Stimulated activated naive CD4-positive, alpha-beta T cell (primary cell): ENCODE measurements at places on chromosomes 6 and 20.

GRCh38 chr6:97819710-97820109 lies 536.7 kb upstream of the MMS22L start:
- DNase-seq: no peak

GRCh38 chr6:38310061-38310460 lies 329.7 kb downstream of the BTBD9 start:
- no peak for DNase-seq

DNA sequence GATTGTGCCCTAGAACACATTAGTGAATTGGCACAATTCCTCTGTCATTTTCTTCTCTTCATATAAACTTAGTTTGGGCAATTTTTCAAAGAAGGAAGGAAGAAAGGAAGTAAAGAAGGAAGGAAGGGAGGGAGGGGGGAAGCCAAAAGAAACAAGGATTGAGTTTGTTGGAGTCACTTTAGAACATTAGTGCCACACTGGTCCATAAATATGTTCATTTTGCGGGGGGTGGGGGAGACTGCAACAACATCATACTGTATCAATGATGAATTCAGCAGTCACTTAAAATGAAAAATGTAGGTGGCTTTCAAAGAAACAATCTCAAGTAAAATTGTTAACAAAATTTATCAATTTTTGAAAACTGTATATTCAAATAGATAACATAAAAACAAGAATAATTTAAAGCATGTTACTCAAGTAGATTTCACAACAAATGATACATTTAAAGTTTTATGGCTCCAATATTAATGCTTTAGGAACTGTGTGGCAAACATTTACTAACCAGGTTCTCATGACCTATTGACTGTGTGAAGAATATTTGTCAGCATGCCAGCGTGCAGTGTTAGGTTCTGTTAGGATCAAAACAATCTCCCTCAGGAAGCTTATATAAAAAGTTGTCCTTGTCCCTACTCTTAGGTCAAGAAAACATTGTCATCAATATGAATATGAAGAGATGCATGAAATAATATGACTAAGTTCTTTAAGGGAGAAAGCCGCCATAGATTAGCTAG lies 208.1 kb upstream of the AGPAT4 start:
- no peak for DNase-seq

GRCh38 chr20:50799890-50800550 lies 5.2 kb downstream of the BCAS4 start:
- no peak for DNase-seq

GRCh38 chr6:105251689-105252088 lies 71.9 kb upstream of the POPDC3 start:
- DNase-seq: no peak

DNA sequence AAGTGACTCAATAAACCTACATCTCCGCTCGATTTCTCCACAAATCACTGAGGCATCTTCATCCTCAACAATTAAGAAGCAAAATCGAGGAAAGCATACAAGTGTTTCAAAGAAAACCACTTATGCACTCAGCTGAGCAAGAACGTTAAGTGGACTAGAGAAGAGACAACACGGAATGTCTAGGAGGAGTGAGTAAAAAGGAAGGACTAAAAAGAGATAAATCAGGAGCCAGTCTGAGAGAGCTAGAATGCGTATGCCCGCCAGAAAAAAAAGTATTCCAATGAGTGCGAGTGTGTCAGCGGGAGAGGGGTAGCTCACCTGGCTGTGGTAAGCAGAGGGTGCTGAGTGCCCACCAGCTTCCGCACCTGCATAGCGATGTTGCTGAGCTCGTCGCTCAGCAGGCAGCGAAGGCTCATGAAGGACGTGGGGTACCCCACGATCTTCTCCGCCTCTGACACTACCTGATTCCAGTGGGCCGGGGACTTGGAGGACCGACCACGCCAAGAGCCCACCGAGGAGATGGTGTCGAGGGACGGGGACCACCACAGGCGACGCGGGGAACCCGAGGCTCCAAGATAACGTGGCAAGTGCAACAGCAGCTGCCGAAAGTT lies 587 bp downstream of the PDSS2 start:
- DNase-seq: peak; percentile 31

DNA sequence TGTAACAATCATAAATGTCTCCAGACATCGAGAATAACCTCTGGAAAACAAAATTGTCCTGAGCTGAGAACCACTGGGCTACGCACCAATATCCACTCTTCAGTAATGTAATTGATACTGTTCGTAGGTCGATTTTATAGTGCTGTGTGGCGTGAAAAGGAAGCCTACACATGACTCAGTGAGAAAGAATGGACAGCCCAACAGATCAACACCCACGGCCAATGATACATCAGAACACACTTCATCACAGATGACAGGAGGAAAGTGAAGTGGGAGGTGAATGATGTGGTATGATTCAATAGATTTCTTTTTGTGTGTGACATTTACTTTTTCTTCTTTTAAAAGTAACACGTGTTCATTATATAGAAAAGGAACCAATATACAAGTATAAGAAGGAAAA lies 93.5 kb downstream of the RPS12 start:
- DNase-seq: no peak

GRCh38 chr20:61170496-61171320 lies 81.4 kb upstream of the CDH4 start:
- DNase-seq: no peak

DNA sequence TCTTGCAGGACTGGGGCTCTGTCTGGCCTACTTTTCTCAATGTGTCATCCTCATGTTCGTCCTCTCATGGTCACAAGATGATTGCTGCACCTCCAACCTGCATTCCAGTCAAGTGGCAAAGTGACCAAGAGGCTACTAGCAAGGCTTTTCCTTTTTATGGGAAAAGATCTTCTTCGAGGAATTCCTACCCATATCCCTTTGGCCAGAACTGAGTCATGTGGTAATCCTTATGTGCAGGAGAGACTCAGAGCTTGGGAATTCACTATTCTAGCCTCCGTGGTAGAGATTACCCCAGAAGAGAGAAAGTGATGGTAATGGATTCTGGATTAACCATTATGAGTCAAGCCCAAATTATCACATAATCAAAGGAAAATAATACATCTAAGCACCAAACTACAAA lies 162.7 kb downstream of the KCNQ5 start:
- no peak for DNase-seq

GRCh38 chr6:143967706-143968376 lies 40.2 kb downstream of the PLAGL1 start:
- no peak for DNase-seq

GRCh38 chr6:117908246-117909068 lies 1.4 kb downstream of the SLC35F1 start:
- no peak for DNase-seq

GRCh38 chr6:73231986-73232391 lies 6.7 kb upstream of the KHDC1L start:
- DNase-seq: no peak

DNA sequence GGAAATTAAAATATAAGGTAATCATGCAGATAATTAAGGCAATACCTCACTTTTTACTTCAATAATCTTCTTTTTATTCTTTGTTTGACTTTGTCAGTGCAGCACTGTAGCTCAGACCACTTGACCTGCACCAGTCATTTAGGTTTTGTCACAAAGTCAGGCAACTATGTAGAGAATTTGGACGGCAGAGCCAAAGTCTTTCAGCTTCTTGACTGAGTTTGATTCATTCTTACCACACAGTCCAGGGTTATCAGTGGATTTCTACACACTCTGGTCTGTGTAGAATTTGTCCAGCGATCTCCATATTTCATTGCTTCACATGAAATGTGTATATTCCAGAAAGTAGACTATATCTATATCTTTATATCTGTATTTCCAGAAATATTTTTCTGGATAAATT lies 107.3 kb downstream of the TFAP2B start:
- DNase-seq: no peak

- DNase-seq: no peak
Observed at GRCh38 chr20:15195378-15195777, 858.0 kb upstream of the FLRT3 start.

- DNase-seq: no peak
Observed at GRCh38 chr6:11404081-11404480, 133.5 kb upstream of the TMEM170B start.

GRCh38 chr20:20293691-20294385 lies 74.1 kb upstream of the INSM1 start:
- no peak for DNase-seq

DNA sequence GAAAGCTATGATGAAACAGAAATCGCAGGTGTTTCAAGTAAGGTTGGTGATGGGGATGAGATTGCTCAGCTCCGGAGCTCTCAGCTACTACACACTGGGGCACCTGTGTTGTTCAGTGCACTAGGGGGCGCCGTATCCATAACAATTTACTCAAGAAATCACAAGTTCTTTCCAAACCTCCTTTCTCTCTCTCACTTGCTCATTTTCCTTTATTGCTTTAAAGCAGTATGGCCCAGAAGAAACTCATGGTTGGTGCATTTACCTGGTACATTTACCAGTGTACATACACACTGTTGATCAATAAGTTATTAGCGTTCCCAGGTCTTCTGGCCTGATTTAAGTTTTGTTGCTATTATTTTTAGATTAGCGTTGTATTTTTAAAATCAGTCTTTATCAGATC lies 235.2 kb upstream of the TAB2 start:
- DNase-seq: peak; percentile 53

DNA sequence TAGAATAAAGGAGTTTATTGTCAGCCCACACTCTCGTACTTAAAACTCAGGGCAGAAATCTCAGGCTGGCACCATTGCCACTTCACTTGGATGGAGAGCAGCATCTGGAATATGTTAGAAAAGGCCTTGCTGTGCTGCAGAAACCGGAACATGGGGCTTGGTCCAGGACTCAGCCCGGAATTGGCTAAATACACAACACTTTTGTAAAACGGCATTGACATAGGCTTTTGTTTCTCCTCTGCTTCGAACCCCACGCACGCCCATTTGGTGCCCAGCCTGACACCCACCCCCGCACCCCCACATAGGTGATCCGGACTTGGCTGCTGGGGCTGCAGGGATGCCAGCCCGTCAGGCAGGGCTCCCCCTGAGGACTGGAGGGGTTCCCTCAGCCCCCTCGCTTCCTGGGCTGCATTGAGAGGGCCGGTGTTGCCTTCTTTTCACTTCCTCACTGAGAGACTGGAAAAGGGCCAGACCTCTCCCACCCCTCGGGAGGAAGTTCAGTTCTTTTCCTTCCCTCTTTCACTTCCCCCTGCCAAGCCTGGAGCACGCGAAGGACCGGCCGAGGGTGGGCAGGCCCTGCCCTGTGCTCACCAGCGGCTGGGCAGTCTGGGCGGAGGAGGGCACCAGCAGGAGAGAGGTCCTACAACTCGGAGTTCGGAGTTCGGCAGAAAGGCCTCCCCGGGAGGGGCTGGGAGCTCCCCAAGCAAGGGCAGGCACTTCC lies 17.9 kb upstream of the CST3 start:
- no peak for DNase-seq

- no peak for DNase-seq
Observed at GRCh38 chr20:59996108-59996507, 37.9 kb downstream of the CDH26 start.

DNA sequence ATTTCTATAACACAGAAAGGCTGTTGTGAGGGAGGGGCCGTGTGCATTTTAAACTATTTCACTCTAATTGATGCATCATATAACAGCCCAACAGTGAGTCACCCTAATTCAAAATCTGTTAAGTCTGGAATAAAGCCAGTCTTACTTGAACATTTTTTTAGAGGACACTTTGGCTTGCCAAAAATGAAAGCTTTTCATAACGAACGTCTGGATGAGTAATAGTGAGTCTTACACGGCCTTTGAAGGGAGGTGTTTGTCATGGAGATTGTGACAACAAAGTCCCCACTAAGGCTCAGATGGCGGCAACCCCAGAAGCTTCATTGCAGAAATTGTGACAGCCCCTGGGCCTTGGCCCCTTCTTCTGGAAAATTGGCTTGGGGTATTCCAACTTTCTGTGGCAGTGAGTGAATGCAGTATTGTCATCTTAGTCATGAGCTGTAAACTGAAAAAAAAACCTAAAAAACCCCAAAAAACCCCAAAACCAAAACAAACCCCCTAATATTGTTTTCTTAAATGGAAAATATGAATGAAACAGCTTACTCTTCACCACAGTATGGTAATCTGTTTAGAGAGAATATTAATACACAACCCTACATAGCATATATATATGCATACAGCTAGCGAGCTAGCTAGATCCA lies 92.6 kb upstream of the CLDN20 start:
- DNase-seq: peak; percentile 7

DNA sequence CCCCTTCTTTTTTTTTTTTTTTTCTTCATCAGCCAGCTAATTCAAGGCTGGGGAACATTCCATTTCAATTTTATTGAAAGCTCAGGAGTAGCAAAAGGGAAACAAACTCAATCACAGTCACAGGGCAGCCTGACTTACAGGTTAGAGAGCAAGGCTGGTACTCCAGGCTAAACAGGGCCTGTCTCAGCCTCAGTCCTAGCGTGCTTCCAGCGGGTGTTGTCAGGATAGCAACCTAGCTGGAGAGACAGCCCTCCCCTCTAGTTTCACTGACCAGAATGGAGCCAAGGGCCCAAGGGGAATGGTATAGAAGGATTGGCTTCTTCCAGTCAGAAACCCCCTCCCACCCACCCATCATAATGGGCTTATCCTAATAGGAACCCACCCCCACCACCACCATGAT lies 132.9 kb downstream of the PXDC1 start:
- DNase-seq: no peak

DNA sequence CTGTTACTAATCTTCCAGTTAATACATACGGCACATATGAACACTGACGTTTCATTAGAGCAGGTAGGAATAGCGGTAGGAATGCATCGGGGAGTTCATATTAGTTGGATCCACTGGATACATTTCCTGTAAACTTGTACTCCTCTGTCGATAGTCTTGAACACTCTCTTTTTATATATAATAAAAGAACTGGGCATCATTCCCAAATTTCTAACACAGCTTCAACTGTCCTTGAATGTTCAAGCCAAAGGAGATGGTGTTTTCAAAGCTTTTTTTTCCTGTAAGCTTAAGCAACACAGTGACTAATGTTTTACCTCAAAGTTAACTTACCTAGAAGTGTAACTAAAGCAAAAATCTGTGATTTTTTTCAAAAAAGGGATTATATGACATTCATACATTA lies 195.3 kb downstream of the UTRN start:
- DNase-seq: no peak

GRCh38 chr6:38651121-38651784 lies 11.5 kb upstream of the BTBD9 start:
- DNase-seq: no peak

DNA sequence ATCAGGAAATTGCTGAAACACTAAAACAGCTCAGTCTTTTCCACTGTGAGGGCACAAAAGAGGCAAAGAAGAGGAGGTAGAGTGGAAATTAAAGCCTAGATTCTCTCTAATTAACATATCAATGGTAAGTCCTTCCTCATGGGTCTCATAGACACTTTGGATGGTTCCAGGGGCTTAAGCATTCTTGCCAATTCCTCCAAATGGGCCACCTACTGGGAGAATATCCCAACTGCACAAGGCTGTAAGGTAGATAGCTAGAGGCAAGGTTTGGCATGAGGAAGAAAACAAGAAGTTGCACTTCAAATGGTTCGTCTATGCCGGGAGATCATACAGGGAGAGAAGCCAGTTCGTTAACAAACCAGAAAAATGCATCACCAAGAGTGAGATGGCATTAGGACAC lies 107.6 kb upstream of the KHDRBS2 start:
- no peak for DNase-seq

DNA sequence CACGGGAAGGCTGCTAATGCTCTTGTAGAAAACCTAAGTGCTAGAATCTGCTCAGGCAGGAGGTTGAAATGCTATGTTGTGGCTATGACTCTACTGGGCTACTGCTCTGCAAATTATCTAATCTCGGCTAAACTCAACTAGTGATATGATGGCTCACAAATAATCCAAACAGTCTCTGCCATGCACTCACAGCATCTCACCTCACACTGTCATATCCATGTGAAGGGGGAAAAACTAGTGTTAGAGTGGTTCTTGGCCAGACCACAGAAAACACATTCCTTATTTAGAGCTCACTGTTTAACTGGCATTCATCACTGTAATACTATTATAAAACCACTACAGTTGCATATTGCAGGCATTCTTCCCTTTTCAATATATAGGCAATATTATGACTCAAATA lies 81.8 kb upstream of the DST start:
- no peak for DNase-seq
